ENCODE measurements at places on chromosomes 2 and 18. TPM values are rescaled to one million over a fixed set of nuclear protein-coding genes. Genes with fewer than 3 reads are reported as not detected.

DNA sequence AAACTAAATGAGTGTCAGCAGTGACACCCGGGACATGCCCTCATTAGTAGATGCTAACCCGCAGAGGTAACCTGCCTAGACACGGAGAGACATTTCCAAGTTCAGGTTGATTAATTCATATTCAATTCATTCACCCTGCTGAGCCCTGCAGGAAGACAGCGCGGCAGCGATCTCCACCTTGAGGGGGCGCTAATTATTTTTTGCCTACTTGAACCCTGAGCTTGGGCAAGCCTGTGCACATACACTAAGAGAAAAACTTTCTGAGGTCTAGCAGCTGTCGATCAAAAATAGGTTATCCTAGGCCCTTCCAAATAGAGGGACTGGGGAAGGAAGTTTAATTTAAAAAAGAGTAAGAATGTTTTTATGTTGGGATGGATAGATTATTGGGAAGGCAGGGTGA, 1.3 kb upstream of the LYPD6 start:
- no peak for DNase-seq

GRCh38 chr18:78922856-78923255, 56.8 kb upstream of the SALL3 start:
- DNase-seq, result no peak

Gene DBI
- total RNA-seq, result 202 TPM

Gene DNER
- total RNA-seq, result 1.3 TPM

Gene CHRND
- total RNA-seq, result not detected

Gene NR4A2
- total RNA-seq, result 3.8 TPM

All from breast epithelium (tissue), 4 donors.